T-helper 2 cell treated with Interferon-gamma antibody and Interleukin-4, amounts not matched to agents 5 μg/mL and 100 μg/mL, for 36 hours (primary cell): ENCODE measurements at places on chromosomes 5 and 9.

DNA sequence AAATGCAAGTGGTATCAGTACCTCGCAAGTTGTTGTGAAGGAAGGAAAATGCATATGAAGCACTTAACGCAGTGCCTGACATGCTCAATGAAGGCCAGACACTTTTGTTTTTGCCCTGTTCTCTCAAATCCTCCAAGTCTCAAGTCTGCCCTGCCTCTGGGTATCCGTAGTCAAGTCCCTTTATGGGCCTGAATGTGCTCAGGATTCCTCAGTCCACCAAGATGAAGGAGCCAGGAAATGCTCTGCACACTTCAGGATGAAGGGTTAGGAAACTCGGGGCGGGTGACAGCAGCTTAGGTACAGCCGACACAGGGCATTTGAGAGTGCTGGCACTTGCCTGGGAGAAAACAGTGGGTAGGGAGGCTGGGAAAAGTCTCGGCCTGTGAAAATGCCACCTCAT lies 1.4 kb downstream of the ECSCR start:
- DNase-seq = no peak

DNA sequence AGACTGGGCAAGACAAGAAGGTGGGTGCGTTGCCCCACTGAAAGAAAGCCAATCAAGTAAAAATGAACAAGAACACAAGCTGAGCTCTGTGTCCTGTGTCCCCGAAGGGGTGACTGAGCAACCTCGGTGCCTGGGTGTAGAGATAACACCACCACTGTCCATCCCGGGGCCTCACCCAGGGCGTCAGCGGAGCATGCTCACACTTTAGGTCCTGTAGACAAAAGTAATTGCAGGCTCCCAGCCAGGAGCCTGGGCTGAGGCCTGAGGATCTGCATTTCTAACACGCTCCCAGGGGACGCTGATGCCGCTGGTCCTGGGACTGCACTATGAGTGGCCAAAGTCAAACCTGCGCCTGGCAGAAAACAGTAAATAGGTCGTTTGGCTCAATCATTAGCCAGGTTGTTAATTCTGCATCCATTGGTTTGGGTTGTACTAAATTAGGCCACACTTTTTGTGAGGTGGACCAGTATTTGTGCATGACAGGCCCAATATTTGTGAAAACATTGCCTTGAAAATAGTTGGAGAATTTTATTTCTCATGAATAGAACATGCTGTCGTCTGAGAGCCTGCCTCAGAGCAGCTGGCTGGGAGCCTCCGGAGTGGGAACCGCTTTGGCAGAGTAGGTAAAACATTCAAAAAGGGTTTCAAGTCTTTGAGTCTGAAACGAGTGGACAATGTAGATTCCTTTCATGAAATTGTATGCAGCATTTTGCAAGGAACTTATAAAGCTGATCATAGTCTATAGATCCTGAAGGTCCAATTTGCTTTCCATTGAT lies 38.3 kb downstream of the ANKRD33B start:
- no peak for DNase-seq

DNA sequence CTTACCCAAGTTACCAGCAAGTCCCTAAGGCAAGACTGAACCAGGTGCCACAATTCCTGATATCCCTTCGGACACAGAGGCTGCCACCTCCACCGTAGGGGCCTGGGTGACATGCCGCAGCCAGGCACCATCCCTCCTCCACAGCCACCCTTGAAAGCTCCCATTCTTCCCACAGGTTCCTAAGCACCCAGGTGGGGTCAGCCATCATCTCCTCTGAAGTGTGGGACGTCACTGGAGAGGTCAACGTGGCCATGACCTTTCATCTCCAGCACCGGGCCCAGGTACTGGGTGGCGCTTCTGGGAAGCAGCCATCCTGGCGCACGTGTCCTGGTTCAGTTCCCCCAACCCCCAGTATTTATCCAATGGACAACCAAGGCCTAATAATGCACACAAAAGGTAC lies 8.2 kb downstream of the ADGRD2 start:
- no peak for DNase-seq

DNA sequence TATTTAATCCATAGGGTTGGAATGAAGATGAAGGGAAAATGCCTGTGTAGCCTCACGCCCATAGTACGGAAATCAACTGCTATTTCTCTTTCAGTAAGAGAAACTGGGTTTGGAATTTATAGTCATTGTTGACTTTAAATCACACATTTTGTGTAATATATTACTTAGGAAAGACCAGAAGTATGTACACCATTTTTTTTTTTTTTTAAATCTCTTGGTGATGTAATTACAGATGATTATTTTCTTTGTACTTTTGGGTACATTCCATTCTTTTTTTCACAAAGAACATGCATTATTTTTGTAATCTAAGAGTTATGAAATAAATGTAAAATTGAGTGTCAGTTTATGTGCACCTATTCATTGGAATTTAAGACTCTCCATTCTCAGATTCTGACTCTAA lies 45.7 kb downstream of the POC5 start:
- no peak for DNase-seq

GRCh38 chr5:56950626-56951125 lies 1.2 kb downstream of the MIER3 start:
- peak; percentile 52 for DNase-seq

GRCh38 chr5:5318426-5319190 lies 103.9 kb upstream of the ICE1 start:
- no peak for DNase-seq

GRCh38 chr5:58410441-58410840 lies 49.4 kb downstream of the PLK2 start:
- DNase-seq = no peak

- DNase-seq = no peak
Measured at GRCh38 chr9:130891688-130892476, 4.7 kb downstream of the QRFP start.

DNA sequence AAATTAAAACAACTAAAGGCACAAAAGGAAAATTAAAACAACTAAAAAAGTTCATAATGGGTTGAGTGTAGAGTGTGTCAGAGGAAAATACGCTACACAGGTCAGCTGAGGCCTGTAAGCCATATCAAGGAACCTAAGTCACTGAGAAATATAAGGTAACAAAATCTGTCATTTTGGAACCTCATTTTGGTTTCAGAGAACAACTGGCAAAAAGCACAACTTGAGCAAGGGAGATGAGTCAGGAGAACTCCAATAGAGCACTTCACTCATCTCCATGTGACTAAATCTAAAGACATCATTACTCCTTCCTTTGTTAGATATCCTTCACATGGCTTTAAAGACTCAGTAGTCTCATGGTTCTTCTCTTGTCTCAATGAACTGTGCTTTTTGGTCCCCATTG lies 269.4 kb upstream of the POU5F2 start:
- no peak for DNase-seq
